ENCODE measurements at places on chromosomes 5 and 9.

DNA sequence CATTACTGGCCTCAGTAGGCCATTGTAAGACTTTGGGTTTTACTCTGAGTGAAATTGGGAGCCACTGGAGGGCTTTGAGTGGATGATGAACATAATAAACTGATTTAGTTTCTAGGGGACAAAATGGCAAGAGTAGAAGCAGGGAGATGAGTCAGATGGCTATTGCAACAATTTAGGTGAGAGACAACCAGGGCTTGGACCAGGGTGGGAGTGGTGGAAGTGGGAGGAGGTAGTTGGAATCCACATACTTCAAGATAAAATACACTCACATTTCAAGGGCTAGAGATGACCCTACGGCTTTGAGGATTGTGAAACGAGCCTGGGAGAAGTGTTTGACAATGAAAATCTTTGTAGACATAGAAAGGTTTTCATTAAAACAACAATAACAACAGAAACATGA lies 136.3 kb downstream of the ACTBL2 start:
- no peak for DNase-seq

- no peak for DNase-seq
Measured at GRCh38 chr9:69759021-69759420, 790 bp downstream of the PTAR1 start.

GRCh38 chr5:153425914-153426313 lies 64.6 kb upstream of the GRIA1 start:
- no peak for DNase-seq

- DNase-seq: no peak
Measured at GRCh38 chr5:157670662-157671591, at the start of gene C5orf52. Gene C5orf52 (plus strand): TSS chr5:157671533. CDS start chr5:157671615, 82 bp downstream.

- DNase-seq: no peak
Measured at GRCh38 chr5:80064124-80064523, 29.0 kb downstream of the THBS4 start.

GRCh38 chr5:77709993-77710685 lies 66.0 kb downstream of the TBCA start:
- DNase-seq: no peak
